Vagina (tissue), 2 donors: ENCODE measurements at places on chromosomes 6 and 20.

- DNase-seq, result no peak
Measured at GRCh38 chr6:109872968-109873545, 105.1 kb upstream of the GPR6 start.

- DNase-seq, result no peak
Measured at GRCh38 chr6:6707143-6707542, 118.6 kb downstream of the LY86 start.

- no peak for DNase-seq
Measured at GRCh38 chr20:40880063-40880728, 148.4 kb upstream of the TOP1 start.

- DNase-seq, result no peak
Measured at GRCh38 chr6:17719323-17720041, 12.8 kb upstream of the NUP153 start.

DNA sequence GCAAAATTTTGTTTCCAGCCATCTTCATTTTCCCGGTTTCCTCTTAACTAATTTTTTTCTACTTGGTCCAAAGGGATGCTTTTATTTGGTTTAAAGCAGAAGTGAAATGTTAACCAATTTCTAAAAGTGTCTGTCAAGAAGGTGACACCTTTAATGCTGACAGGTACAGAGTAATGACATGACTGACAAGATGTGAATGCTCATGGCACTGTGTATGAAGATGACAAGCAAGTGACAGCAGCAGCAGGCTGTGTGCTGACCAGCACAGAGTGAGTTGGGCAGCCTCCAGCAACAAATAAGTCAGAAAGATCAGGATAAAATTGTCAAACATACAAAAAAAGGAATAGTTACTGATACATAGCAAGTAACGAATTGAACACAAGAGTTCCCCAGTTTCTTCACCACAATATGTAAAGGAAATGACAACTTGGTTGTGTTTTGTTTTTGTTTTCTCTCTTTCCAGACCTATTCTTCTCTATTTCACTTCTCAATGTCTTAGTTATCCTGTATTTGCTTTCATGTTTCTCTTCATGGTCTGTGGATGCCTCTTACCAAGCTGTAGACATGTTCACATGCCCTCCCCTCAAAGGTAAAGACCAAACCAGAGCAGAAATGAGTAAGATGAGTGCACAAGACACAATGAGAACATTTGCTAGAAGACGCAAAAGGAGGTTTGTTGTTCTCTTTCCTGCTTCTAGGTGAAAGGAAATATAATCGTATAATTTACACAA, 174.9 kb downstream of the FRK start:
- no peak for DNase-seq

DNA sequence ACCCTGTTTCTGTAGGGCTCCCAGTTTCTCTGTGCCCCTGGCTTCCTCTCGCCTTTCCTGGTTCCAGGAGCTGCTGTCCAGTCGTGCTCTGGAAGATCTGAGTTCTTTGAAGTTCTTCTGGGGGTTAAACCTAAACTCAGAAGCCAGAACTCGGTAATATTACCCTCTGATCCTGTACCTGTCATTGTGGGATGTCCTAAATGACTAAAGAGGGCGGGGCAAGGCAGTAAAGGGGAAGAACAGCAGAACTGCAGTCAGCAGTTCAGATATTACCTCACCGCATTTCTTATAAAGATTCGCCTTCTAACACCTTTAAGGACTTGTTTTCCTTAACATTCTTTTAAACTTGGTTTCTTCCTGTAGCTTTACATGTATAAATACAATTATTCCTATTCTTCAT, 63.9 kb downstream of the FAM120B start:
- DNase-seq, result no peak

DNA sequence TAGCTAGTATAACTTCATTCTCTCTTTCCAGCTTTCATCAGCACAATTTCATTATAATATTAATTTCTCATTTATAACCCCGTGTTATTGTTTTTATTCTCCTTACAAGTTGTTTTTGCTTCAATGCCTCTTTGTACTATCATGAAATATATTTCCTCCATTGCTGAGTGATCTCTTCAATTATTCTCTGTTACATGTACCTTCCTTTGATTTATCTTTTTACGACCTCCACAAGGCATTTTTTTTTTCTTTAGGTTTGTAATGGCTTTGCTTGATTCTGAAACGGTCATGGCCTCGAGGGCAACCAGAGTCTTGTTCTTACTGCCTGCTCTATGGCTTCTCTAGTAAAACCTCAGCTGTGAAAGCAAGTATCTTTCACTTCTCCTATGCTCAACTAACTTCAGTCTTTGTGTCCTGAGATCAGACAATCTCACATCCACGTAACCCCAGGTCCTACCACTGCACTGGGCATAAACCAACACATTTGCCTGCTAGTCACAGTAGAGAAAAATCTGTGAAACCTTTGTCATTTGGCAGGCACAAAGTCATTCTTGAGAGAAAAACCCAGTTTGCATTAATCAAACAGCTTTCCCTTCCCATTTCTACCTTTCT, 119.9 kb downstream of the UST start:
- no peak for DNase-seq

GRCh38 chr6:18823782-18824386, 436.7 kb downstream of the RNF144B start:
- DNase-seq, result no peak

DNA sequence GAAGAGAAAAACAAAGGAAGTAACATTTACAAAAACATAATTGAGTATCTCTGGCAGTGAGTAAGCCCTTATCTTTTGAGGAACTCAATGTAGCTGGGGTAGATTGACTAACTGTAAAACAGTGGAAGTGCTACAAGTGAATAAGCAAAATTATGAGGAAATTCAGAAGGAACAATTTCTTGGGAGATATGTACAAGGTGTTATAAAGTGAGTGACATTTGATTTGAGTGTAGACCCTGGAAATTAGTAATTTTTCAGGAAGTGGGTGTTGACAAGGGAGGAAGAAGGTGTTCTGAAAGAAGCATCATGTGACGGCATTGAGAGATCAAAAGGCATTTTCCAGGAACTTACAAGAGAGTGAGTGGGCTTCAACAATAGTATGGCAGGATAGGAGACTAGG, 22.2 kb downstream of the XRN2 start:
- no peak for DNase-seq

- peak; percentile 90 for DNase-seq
Measured at GRCh38 chr6:21594416-21595281, 1.1 kb downstream of the SOX4 start.

DNA sequence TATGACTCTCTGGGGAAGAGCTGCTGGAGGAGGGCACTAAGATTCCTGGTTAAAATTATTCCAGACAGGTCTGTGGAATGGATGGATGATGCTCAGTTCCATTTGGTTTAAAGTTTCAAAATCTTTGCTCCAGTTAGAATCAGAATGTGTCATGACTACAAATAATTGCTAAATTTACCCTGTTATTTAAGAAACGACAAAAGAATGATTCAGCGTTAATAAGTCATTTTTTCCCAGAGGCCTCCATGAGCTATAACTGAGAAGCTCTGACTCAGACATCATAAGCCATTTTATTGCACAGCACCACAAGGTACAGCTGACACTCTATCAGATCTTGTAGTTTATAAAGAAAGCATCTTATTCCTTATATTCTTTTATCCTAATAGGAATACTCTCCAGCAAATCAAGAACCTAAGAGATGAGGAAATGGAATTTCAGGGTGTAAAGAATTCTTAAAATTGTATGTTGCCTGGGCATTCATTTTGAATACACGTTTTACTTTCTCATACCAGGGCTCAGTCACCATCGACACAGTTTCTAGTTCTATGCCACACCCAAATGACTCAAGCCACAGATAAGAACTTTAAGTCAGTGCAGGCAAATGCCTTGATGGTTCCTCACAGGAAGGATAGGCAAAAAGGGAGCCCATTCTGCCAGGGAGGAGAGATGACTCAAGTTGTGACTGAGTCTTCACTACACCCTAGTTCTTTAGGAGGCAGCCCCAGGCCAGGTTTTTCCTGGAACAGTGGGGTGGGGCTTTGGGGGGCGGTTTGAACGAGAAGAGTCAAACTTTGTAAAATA, 636.0 kb downstream of the MMUT start:
- no peak for DNase-seq

DNA sequence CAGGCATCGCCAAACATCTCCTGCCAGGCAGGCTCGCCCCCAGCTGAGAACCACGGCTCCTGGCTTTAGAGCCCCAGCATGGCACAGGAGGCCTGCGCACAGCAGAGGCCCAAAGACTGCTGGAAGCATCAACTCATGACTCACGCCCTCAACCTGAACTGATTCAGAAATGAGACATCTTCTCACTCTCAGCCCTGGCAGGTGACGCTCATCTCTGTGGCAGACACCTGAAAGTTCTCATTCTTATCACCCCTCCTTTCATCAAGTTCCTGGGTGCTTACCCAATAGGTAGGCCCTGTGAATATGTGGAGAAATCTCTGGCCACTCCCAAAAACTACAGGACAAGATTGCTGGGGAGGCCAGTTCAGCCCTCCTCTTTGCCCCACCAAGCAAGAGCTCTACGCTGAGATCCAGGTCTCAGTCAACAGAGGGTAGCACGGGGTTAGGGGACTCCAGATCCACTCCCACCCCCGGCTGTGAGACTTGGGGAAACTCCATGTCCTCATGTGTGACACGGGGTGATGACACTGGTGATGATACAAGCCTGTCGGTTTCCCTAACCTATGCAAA, 11.3 kb downstream of the NFATC2 start:
- DNase-seq, result no peak

- DNase-seq, result no peak
Measured at GRCh38 chr20:47453167-47453782, 48.4 kb upstream of the NCOA3 start.

DNA sequence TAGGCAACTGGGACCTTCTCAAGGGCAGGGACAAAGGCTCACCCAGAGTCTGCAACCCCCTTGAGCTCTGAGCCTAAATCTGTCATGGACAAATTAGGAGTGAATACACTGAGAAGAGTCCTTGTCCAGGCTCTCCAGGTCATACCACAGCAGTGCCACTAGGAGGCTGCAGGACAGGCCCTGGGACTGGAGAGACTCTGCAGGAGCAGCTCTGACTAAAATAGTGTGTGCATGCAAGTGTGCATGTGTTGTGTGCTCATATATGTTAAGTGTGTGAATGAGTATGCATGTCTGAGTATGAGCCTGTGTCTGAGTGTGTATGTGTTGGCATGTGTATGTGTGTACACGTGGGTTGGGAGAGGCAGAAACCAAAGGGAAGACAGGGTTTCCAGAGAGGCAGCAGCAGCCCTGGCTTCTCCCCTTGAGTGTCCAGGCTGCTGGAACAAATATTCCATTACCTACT, 27.1 kb downstream of the MRPL14 start:
- no peak for DNase-seq

DNA sequence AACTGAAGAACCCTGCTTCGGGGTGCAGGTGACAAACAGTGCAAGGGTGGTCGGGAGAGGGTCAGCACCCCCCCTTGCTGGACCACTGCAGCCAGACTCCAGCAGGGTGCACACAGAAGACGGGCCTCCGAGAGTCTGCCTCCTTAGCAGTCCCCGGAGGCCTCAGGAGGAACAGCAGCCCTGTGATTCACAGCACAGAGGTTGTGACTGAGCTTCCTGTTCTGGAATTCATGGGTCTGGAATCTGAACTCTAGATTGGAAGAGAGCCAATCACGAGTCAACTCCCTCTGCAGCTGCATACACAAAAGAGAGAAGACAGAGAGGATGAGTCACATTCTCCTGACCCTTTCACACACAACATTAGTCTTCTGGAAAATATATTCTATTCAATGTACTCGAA, 249.0 kb upstream of the OPRM1 start:
- no peak for DNase-seq

DNA sequence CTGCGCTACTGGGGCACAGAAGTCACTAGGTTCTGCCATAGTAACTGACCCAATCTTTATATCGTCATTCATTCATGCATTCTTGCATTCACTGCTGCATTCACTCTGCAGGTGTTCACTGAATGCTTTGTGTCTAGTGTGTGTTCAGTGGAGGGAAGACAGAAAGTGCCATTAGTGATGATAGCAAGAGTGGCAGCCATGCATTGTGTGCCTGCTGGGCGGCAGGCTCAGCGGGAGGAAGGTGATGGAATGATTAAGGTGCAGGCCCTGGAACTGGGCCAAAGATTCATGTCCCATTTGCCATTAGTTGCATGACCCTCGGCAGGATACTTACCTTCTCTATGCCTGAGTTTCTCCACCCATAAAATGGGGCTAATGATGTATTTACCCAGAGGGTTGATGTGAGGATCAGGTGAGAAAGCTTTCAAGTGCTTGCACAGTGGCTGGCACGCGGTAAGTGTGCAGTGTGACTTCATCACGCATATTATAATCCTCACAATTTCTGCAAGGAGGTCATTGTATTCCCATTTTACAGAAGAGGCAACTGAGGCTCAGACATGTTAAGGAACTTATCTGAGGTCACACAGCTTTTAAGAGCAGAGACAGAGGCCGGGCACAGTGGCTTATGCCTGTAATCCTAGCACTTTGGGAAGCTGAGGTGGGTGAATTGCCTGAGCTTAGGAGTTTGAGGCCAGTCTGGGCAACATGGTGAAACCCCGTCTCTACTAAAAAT, 40.1 kb downstream of the ITPR3 start:
- DNase-seq, result no peak

DNA sequence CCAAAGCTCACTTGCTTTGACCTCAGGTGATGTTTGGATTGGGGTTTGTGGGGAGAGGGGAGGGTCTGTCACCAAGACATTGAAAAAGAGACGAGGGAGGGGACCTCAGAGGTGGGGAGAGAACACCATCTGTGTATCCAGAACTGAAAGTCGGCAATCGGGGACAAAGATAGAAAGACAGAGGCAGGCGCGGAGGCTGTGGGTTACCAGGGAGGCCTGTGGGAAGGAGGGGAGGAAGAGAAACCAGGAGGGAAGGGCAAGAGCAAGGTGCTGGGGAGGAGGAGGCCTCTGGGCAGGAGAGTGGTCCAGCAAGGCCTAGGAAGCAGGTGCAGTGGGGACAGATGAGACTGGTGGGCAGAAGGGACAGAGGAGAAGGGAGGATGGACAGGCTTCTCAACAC, 211.2 kb downstream of the CDC5L start:
- DNase-seq, result no peak

- no peak for DNase-seq
Measured at GRCh38 chr6:6996124-6996523, 111.6 kb upstream of the RREB1 start.

- DNase-seq, result no peak
Measured at GRCh38 chr6:149887343-149887742, 10.6 kb downstream of the RAET1E start.

GRCh38 chr6:4378319-4378996, 243.1 kb upstream of the ECI2 start:
- no peak for DNase-seq
